ENCODE measurements at places on chromosomes 6 and 20. TPM values are rescaled to one million over a fixed set of nuclear protein-coding genes. Genes with fewer than 3 reads are reported as not detected.

The LIME1 gene
- polyA plus RNA-seq = 4.6 TPM

The LAMA4 gene
- 135 TPM for polyA plus RNA-seq

The HLA-DPA1 gene
- polyA plus RNA-seq = 15.1 TPM

The SMIM28 gene
- polyA plus RNA-seq = not detected

The CLVS2 gene
- 0.34 TPM for polyA plus RNA-seq

DNA sequence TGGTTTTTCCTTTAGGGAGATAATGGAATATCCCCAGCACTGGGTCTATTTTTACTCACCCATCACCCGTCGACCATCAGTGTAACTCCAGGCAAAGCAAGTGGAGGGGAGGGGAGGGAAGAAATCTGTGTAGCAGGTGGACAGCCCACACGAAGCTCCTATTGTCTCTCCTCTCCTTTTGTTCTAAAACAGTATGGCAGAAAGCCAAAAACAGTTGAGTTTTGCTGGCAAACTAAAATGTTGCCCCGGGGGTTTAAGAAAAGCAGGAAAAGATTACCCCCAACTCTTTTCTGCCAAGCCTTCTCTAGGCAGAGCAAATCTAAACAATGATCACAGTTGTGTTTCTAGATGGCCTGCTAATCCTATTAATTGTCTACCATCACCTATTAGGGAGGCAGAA, 89.7 kb downstream of the PREP start:
- DNase-seq = no peak

GRCh38 chr6:109095835-109096084, 453 bp downstream of the CEP57L1 start:
- no peak for DNase-seq

DNA sequence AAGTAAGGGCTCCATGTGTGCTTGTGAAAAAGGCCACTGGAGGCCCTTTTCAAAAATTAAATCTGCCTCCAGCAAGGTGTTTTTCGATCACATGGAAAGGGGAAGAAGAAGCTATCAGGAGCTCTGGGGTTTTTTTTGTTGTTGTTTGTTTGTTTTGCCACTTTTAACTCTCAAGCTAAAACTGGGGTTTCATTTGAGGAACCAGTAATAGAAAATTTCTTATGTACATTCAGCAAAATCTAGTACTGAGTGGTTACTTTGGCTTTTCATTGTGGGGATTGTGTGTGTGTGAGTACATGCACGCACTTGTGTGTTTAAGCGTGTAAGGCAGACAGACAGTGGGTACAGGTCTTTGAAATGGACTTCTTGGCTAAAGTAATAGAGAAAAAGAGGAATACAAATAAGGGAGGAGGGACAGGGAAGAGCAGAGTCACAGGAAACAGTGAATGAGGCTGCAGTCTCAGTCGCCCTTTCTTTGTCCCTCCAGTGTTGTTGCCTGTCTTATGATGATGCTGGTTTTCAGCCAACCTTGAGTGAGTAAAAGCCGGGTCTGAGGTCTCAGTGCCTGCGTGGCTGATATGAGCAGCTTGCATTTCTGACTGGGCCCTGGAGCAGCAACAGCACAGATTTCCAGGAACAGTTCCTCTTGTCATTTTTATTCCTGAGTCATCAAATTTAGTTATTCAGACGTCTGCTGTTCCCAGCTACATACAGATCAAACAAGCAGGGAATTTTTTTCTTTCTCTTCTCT, 26.2 kb downstream of the SLC16A10 start:
- no peak for DNase-seq

DNA sequence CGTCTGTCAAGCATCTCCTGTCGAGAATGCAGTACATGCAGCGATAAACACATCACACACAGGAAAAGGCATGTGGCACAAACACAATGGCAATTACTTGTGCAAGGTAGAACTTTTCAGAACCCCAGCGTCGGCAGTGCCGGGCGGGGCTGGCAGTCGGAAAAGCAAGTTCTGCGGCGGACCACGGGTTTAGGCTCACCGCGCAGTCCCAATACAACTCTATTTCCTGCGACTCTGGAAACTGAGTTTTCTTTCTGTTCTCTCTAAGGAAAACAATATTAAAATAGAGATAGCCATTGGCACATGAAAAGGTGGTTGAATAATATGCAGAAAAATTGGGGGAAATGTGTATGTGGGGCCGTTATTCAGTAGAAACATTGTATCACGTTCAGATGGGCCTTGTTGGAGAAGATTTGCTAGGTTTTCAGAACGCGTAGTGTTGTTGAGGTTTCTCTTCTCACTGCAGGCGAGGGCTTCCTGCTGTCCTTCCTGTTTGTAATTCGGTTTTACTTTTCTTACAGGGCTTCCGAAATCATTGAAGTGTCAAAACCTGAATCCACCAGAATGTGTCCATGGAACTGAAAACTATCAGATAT, 369.5 kb downstream of the THBS2 start:
- DNase-seq = no peak

GRCh38 chr20:45044084-45044573, 56.8 kb downstream of the KCNS1 start:
- peak; percentile 45 for DNase-seq

DNA sequence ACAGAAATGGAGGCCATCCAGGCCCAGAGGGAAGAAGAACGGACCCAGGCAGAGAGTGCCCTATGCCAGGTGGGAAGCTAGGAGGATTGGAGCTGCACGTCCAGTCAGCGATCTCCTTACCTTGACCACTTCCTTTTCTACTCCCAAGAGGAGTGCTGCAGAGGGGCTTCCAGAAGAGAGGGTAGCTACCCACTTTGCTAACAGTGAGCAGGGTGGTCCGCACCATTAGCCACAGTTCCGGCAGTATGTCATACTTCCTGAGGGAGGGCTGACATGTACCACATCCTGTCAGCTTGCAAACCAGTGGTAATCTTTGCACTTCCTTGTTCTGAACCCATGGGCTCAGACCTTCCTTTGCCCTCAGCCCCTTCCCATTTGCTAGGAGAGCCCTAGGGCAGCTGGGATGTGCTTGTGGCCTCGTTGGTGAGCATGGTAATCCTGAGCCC, 35.4 kb downstream of the CEP250 start:
- DNase-seq = no peak

GRCh38 chr6:116665464-116665863, 3.1 kb downstream of the ZUP1 start:
- DNase-seq = no peak

DNA sequence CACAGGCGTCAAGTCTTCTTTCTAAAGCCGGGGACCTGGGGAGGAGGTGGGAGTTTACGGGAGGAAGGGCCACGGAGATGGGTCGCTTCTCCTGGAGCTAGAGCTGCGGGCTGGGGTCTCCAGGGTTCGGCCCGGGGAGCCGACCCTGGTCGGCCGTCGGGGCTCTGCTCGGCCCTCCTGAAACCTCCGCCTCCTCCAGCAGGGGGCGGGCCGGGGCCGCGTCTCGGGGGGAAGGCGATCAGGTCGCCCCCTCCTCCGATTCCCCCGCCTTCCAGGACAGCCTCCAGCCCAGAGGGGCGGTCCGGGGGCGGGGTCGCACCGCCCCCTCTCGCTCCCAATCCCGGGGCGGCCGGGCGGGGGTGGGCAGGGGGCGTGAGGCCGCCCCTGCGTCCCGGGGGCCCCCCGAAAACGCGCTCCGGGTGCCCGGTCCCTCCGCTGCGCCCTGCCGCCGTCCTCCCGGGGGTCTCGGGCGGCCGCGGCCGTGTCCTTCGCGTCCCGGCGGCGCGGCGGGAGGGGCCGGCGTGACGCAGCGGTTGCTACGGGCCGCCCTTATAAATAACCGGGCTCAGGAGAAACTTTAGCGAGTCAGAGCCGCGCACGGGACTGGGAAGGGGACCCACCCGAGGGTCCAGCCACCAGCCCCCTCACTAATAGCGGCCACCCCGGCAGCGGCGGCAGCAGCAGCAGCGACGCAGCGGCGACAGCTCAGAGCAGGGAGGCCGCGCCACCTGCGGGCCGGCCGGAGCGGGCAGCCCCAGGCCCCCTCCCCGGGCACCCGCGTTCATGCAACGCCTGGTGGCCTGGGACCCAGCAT, at the start of gene CEBPB:
CEBPB (plus strand) TSS at position 580 of the 814 bp plus-strand sequence; CDS start at position 784, 204 bp downstream.
- peak; percentile 78 for DNase-seq

DNA sequence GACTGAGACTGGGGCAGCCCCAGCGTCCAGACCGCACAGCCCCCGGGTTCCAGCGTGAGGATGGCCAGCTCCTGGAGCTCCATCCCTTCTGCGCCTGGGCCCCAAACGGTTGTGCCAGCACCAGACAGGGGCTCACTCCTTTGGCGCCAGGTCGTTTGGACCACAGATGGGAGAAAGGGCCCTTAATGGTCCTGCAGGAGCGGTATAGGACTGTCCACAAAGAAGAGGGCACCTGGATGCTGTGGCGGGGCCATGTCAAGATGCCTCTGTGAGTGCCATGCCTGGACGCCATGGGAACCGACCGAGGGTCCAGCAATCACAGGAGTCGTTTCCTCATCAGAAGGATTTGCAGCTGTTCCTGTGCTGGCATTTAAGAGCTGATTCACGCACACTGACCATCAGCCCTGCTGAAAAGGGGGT, 82.7 kb downstream of the DLL1 start:
- DNase-seq = no peak

GRCh38 chr6:118630923-118631322, 20.5 kb downstream of the CEP85L start:
- no peak for DNase-seq

DNA sequence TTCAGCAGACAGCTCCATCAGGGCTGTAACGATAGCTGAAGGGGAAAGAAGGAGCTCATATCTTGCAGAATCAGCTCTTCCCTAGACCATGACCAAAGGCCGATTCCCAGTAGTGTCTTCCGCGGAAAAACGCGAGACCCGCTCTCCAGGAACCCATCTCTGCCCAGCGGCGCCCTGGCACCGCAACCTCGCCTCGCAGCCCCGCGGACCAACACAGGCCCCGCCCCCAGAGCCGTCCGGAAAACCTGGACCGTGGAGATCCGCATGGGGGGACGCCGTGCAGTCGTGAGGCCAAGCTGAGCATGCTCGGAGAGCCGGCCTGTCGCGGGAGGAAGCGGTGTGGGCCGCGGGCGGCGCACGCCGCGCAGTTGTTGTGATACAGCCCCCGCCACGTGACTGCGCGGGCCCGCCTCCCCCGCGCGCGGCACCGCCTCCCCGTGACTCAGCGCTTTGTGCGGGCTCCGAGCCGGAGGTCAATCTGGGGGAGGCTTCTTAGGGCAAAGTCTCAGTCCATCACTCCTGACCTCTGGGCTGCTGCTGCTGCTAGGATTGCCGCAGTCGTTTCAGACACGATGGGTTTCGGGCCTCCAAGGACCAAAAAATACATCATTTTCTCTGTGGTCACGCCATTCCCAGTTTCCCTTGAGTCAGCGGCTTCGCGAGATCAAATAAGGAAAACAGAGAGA, 3.1 kb upstream of the GCLC start:
- DNase-seq = peak; percentile 92
